NCI-H1105 (cell line): ENCODE measurements at places on chromosomes 16 and 17.
A peak's percentile ranks its signal among the peaks of the same experiment; 100 is the strongest.

DNA sequence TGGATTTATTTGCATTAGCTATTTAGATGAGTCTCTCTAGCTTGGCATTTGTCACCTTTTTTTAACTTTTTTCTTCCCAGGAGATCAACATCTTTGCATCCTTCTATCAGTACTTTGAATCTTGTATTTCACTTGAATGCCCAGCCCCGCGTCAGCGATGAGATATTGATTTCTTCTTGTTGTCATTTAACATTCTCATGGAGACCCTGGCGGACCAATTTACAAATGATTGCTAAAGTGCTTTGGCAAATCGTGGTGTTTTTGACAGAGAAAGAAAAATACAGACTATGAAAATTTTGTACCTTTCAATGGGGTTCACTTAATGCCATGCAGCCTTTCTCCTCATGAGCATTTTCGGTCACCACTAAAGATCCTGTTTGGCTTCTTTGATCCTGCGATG, 269.7 kb downstream of the ABCC12 start:
- DNase-seq: no peak

GRCh38 chr17:82030470-82031302, 792 bp upstream of the RAC3 start:
- DNase-seq: peak; percentile 69

- peak; percentile 13 for DNase-seq
Measured at GRCh38 chr16:49489686-49490320, 116.2 kb downstream of the C16orf78 start.

DNA sequence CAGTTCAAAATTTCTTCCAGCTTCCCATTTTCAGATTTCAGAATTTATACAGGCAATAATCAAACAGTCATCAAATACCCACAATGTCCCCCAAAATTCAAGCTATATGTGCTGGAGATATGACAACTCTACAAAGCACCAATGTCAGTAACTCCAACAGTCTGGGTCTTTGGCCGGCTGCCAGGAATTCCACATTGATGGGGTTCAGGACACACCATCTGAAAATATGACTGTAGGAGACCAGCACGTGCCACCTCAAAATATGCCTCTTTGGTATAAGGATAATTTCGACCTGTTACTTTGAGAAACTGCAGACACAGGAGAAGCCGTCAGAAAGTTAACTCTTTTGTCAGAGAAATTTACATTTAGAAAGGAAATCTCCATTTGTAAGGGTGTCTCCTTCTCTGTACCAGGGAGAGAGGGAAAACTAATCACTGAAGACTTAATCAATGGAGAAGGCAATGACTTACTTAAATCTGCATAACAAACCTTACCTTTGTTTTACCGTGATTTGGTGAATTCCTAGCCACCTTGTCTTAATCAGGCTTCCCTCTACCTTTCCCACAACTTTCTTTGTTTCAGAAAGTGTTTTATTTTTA, 594.3 kb upstream of the CDH5 start:
- no peak for DNase-seq

- no peak for DNase-seq
Measured at GRCh38 chr17:63786117-63786516, 12.1 kb downstream of the DDX42 start.

DNA sequence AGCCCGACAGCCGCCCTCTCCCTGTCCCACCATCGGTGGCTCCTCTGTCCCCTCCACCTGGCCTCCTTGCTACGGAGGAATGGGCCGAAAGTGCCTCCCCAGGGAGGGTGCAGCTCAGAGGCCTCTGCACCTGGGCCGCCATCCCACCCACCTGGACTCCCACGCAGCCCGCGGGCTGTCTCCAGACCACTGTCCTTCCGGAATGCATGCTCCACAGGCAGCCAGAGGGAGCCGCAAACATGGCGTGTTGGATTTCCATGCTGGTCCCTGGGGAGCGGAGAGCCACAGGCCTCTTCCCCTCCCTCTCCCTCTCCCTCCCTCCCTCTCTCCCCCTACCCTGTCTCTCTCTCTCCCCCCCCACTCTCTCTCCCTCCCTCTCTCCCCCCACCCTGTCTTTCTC, 3.0 kb downstream of the SSTR5 start:
- DNase-seq: no peak

- no peak for DNase-seq
Measured at GRCh38 chr17:29113334-29113733, 66.9 kb downstream of the MYO18A start.

DNA sequence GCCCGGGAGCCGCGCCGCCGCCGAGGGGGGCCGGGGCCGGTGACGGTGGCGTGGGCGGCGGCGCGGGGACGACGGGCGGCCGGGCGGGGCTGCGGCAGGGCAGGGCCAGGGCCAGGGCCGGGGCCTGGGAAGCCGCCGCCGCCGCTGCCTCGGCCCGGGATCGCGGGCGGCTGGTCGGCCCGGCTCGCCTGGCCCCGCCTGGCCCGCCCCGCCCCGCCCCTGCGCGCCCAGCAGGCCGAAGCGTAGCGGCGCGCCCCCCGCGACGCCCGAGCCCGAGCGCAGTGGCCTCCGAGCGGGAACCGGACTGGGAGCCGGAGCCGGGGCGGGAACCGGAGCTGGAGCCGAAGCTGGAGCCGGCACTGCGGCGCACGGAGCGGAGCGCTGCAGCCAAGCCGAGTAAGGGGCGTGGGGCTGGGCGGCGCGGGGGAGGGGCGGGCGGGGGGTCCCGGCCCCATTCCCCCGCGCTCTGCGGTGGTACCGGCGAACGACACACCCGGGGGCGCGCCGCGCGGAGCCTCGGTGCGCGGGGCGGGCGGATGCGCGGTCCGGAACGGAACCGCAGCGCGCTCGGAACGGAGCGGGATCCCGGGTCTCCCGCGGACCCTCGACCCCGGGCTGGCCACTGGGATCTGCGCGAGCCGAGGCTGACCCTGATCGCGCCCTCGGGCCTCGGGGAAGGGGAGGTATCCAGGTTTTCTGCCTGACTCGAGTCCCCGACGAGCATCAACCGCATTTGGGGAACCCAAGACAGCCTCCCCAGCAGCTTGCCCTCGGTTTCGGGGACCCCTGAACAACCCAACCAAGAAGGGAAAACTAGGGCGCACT, at the start of gene BEAN1:
BEAN1 (plus strand) TSS at position 260 of the 825 bp plus-strand sequence. CDS start 10,382 bp downstream, outside the sequence.
- DNase-seq: no peak

GRCh38 chr16:75045424-75045823, 46.6 kb downstream of the ZNRF1 start:
- DNase-seq: no peak

- no peak for DNase-seq
Measured at GRCh38 chr17:55267777-55268648, 3.3 kb downstream of the HLF start.

DNA sequence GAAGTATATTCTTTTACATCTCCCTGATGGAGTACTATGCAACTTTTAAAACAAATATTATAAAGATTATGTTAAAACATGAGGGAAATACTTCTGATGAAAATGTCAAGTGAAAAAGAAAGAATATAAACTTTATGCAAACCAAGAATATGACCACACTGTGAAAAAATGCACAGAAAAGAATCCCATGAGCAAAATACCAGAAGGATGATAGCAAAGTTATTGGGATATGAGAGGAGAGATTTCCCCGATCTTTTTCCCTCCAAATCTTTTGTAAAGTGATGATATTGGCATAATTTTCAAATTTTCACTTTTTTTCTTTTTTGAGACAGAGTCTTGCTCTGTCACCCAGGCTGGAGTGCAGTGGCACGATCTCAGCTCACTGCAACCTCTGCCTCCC, 36.6 kb upstream of the SMURF2 start:
- no peak for DNase-seq

DNA sequence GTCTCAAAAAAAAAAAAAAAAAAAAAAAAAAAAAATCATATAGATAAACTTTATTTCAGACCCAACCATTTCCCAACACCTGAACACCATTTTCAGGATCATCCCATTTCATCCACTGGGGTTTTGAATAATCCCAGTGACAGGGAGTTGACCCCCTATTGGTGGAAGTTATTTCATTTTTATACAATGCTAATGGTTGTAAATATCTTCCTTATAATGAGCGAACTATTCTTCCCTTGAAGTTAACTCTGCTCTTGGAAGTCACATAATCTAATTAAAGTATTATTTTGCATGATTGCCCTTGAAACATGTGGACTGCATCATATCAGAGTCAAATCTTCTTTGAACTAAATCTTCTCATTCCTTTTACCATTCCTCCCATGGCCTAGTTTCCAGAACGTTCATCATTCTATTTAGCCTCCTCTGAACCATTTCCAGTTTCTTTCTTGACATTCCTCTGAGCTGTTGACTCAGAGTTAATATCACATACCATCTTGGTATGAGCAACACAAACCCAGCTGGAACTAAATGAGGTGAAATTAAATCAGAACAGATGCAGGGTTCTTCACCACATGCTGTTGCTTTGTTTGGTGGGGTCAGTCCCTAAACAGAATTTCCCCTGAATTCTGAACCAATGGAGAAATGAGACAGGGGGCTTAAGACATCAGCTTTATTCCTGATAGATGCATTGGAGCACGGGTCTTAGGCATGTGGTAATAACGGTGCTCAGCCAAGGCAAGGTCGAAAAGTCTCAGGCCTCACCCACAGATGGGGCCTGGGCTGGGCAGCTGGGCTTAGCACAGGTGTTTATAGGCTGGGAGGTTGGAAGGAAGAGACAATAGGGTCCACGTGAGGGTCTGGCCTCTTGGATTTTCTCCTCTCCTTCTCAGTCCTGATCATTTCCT, 8.9 kb downstream of the HSD17B2 start:
- no peak for DNase-seq

DNA sequence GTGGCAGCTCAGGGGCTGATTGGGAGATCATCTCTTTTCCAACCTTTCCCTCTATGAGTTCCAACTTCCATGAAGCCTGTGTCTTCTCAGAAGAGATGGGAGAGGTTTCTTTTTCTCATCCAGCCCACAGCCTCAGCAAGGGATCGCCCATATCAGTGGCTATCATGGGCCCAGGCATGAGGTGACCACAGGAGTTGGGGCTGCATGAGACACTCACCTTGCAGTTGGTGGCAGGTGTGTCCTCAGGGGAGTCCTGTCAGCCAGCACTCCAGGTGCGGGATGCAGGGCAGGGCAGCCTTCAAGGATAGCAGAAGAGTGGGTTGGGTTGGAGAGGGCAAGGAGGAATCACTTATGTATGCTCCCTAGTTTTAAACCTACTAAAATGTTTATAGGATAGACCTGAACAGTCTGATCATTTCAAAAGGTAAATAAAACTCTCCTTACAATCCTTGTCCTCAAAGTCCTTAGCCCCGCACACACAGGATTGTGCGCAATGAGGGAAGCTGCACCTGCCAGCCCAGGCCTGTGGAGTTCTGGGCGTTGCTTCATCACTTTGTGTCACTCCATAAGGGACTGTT, 811.1 kb downstream of the KCNJ18 start:
- DNase-seq: no peak

DNA sequence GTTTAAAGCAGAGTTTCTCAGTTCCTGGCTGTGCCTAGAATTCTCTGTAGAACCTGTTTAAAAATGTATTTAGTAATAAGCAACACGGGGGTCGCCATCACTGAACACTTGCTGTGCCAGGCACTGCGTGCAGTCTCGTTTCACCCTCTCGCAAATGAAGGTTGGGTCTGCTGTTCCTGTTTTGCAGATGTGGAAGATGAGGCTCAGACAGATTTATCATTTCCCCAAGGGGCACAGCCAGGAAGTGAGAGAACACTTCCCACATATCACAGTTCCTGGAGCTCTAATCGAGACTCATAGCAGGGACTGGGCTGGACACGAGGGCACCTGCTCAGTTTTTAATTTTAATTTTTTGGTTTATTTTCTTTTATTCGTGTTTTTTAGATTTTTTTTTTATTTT, 122.7 kb downstream of the ABCC6 start:
- DNase-seq: no peak

DNA sequence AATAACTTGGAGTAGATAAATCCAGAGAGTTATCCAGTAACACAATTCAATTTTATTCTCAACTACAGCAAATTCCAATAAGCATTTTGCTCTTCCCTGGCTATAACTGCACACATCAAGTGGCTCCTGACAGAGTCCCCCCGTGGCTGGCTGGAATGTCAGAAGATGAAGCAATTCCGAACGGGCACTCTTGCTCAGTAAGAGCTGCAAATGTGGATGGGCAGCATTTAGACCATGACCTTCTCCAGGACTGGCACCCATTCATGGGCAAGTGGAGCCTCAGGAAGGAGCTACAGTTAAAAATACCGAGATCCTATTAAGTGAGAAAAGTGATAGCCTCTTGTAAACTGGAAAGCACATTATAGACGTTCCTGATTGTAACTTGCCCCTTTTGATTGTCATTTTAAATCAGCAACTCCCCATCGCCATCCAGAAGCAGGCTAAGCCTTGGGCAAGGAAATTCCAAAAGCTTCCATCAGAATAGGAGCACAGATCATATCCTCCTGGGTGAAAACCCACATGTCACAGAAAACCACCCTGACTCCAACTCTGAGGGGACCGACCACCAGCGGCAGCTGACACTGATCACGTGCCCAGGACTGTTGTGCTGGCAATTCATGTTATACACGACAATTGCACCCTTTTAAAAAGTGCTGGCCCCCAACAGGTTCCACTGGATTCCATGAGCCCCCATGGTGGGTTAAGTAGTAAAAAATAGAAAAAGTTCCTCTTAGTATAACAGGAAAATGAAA, 7.1 kb downstream of the UBE2O start:
- DNase-seq: no peak

DNA sequence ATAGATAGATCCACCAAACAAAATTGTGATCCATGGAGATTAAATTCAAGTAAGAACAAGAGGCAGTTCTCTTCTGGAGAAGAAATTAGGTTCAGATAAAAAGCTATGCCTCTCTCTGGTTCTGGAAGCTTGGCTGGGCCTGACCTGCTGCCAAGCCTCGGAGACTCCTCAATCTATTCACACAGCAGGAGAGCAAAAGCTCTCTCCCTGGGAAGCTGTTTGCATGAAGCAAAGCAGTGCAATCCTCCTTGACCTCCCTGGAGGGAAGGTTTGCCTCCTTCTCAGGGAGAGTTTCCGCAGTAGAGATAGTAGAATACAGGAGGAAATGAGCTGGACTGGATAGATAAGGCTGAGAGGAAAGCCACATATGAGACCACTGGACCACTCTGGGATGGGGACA, 78.1 kb upstream of the GNAO1 start:
- no peak for DNase-seq

GRCh38 chr17:28925912-28926365, 23.1 kb upstream of the DHRS13 start:
- DNase-seq: no peak

- no peak for DNase-seq
Measured at GRCh38 chr17:7688808-7689316, 585 bp downstream of the WRAP53 start.

GRCh38 chr17:18025945-18026776, 12.8 kb downstream of the ATPAF2 start:
- no peak for DNase-seq

- no peak for DNase-seq
Measured at GRCh38 chr16:78372277-78372676, 272.8 kb downstream of the WWOX start.

- DNase-seq: no peak
Measured at GRCh38 chr17:10744501-10745000, 14.7 kb upstream of the TMEM220 start.

DNA sequence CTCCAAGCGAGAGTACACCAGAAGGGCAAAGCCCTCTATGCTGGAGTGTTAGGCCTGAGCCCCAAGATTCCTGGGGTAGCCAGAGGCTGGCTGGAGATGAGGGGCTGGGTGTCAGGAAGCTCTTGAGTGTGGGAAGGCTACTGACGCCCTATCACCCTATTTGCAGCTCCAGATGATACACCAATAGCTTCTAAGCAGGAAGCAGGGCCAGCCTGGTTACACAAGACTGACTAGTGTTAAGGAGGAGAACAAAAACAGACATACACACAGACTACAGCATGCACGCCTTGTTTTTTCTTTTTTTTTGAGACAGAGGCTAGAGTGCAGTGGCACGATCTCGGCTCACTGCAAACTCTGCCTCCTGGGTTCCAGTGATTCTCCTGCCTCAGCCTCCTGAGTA, 15.9 kb downstream of the POLR3K start:
- DNase-seq: no peak

GRCh38 chr16:59887856-59888255, 1153.7 kb upstream of the GOT2 start:
- no peak for DNase-seq
